Naive thymus-derived CD4-positive, alpha-beta T cell (primary cell): ENCODE measurements at places on chromosomes 5 and 9. TPM values are rescaled to one million over a fixed set of nuclear protein-coding genes. Genes with fewer than 3 reads are reported as not detected.

The EGFL7 gene
- total RNA-seq: not detected

DNA sequence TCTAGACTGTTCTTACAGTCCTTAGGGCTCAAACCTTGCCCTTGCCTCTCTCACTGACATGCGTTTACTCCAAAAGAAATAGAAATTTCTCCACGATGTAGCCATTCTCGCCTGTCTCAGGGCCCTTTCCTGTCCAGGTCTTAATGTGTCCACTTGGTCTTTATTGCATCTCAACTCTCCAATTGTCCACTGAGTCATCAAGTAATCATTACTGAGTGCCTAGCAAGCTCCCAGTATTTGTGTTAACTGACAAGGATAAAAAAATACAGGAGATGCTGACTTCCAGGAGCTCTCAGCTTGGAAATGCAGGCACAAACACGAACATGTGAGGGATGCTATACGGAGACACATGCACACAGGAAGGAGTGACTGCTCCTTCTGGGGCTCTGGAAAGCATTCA is 147.3 kb downstream of the ARSB start:
- no peak for DNase-seq
- H3K27ac ChIP-seq: no peak overlapping the region
- H3K4me1 ChIP-seq: no peaks in the 10 kb centered on the region
- H3K36me3 ChIP-seq: no peaks in the 10 kb centered on the region

DNA sequence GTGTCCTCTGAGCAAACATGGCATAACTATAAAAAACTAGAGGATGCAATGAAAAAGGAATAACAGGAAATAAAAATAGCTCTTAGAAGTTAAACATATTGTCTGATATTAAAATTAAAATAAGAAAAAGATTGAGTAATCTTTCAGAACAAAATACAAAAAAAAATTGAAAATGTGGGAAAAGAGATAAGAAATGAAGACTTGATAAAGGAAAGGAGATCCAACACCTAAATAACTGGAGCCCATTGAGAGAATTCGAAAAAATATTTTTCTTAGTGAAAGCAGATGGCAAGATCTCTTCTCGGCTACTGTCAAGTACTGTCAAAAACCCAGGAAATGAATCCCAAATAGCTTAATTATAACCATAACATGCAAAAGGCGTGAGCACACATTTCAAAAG is 24.9 kb downstream of the LIFR start:
- H3K4me3 ChIP-seq: no peak overlapping the region
- no peaks in the 10 kb centered on the region for H3K4me1 ChIP-seq
- no peak overlapping the region for H3K27ac ChIP-seq
- no peaks in the 10 kb centered on the region for H3K27me3 ChIP-seq

- H3K27ac ChIP-seq: no peak overlapping the region
- no peaks in the 10 kb centered on the region for H3K4me1 ChIP-seq
- DNase-seq: no peak
- H3K36me3 ChIP-seq: no peaks in the 10 kb centered on the region
These were observed 28.8 kb downstream of the JAKMIP2 start for GRCh38 chr5:147753765-147754164.

The BARHL1 gene
- total RNA-seq: not detected in 2 replicates
